Hematopoietic multipotent progenitor cell treated with erythropoietin and hydrocortisone succinate and interleukin-3 and kit ligand, for 17 days (in vitro differentiated cells): ENCODE measurements at places on chromosomes 12 and 14.

GRCh38 chr14:82126006-82126405 is 592.4 kb upstream of the SEL1L start:
- no peak for DNase-seq

- DNase-seq: no peak
Observed at GRCh38 chr14:97306133-97306759, 509.1 kb downstream of the VRK1 start.

GRCh38 chr12:12845794-12846243 is 32.7 kb downstream of the DDX47 start:
- no peak for DNase-seq

DNA sequence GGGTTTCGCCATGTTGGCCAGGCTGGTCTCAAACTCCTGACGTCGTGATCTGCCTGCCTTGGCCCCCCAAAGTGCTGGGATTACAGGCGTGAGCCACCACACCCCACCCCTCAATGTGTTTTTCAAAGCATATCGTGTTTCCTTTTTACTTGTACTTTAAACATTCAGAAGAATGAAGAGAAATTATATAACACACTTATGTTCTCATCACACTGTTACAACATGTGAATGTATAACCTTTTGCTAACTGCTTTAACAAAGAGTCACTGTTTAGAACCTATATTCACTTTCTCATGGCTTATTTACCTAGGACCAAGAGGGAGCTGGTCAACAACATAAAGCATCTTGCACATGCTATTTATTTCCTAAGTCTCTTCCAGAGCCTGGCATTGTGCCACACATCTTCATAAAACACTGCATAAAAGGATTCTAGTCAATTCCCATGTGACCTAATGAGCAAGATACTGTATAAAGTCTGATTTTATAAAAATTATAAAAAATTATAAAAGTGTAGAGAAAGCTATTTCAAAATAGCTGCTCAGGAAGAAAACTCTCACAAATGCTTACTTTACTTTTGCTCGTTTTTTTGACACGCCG is 16.0 kb upstream of the ACTR6 start:
- DNase-seq: no peak

GRCh38 chr14:50095895-50096294 is 20.5 kb downstream of the VCPKMT start:
- DNase-seq: no peak

DNA sequence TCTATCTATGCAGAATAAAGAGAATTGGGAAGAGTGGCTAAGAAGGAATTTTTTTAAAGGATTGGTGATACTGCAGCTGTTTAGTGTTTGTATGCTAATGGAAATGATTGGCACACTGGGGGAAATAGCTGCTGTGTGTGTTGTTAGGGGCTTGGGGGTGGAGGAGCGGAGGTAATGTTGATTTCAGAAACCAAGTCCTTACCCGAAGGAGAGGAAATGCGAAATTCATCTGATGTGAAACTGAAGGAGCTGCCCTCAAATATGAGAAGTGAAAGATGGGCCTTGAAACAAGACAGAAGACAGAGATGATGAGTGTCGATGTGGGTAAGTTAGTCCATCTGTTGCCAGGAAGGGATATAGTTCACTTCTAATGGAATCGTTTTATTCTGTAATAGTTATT is 21.2 kb upstream of the RNASE12 start:
- DNase-seq: no peak

GRCh38 chr14:28488684-28489083 is 277.9 kb upstream of the FOXG1 start:
- no peak for DNase-seq

DNA sequence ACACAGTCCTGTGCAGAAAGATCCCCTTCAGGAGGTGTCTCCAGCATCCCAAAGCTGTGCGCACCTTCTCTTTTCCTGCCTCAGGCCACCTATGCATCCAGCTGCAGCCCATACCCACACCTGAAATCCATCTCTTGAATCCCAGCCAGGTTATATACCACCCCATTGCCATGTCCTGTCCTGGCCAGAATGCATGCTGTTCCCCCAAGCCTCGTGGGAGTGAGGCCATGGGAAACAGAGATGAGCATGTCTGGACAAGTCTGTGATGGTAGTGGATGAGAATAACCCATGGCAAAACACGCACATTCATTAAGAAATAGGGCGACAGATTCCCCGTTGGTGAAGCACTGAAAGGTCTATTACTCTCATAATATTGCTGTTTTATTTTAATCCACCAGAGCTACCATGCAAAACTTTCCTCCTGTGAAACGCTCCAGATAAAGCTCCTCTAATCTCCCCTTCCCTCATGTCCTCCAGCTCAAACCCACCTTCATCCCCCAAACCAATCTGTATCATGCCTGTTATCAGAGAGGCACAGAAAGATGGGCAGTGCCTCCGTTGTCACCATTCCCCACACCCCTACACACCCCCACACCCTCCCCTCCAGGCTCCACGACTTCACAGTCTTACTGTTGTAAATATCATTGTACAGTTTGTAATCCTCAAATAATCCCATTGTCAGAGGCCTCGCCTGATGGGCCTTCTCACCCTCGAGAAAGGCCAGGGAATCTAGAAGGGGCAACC is 97.5 kb upstream of the FKBP4 start:
- DNase-seq: peak; percentile 56

DNA sequence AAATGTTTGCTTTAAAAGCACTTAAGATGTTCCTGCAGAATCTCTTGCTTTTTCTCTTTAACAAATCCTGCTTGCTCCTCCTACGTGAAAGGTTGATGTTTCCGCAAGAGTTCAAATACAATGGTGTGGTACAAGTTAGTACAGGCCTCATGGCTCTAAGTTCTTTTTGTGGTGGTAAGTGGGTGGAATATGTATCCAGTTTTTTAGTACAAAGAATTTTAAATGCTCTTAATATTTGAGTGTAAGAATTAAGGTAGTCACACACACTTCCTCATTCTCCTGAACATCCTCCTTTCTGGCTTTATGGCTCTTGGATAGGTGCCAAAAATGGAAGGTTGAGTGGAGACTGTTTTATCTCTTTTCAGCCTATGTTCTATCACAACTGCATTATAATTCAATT is 1.8 kb downstream of the OTOGL start:
- no peak for DNase-seq

DNA sequence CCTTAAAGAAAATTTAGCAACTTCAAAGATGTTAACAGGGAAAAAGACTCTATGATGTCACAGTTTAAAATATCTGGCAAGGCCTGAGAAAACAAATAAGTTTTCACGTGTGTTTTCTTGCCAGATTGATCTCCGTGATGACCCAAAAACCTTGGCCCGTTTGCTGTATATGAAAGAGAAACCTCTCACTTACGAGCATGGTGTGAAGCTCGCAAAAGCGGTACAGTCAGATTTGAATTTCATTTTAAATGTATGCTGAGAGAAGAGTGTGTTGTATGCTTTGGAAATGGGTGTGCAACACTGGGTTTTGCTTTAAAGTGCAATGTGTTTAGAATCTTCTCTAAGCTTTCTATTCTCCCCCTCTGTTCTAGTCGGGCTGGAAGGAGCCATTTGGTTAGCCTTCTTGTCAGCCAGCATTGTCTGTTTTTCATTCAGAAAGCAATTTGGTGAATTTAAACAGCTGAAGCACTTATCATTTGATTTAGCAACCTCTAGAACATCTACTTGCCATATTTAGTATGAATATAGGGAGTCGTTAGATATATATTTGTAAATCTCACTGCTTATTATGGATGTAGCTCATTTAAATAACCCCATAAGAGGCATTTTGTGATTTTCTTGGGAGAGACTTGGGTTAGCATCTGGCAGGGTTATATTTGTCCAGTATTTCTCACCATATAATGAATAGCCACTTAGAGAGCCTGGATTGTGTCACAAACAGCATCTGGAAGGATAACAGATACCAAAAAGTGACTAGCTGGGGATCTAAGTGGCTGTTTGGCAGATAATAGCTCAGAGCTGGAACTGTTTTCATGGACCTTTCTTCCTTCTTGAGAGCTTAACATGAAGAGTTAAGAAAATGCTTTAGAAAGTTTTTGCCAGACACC is 35.5 kb downstream of the GPHB5 start:
- DNase-seq: no peak

- DNase-seq: no peak
Observed at GRCh38 chr14:59425322-59425935, 39.8 kb downstream of the GPR135 start.
